ENCODE measurements at places on chromosomes 2 and 18. TPM values are rescaled to one million over a fixed set of nuclear protein-coding genes. Genes with fewer than 3 reads are reported as not detected.

IMMT gene
- total RNA-seq = 125 TPM

DNA sequence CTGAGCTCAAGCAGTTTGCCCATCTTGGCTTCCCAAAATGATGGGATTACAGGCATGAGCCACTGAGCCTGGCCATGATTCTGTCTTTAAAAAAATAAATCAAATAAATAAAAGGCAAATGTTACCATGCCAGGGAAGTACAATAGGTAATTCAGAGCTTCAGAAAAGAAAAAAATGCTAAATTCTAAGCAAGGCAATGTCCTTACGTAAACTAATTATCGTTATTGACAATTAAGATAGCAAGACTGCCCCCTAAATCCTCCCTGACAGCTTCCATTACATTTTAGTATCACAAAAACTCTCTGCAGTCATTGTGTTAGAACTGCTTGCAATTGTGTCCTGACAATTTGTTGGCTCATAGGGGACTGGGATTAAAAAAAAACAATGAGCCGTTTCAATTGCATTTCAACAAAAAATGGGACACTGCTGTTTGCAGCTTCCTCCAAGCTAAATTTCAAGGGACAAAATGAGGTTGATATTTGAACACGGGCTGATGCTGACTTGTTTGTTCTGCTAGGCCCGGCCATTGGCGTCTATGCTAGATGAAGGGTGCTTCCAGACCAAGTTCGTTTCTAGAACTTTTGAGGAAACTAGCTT lies 88.9 kb downstream of the MOGAT1 start:
- H3K36me3 ChIP-seq = no peaks in the 10 kb centered on the region
- no peak for DNase-seq
- H3K27ac ChIP-seq = no peak overlapping the region
- no peaks in the 10 kb centered on the region for H3K4me1 ChIP-seq

DNA sequence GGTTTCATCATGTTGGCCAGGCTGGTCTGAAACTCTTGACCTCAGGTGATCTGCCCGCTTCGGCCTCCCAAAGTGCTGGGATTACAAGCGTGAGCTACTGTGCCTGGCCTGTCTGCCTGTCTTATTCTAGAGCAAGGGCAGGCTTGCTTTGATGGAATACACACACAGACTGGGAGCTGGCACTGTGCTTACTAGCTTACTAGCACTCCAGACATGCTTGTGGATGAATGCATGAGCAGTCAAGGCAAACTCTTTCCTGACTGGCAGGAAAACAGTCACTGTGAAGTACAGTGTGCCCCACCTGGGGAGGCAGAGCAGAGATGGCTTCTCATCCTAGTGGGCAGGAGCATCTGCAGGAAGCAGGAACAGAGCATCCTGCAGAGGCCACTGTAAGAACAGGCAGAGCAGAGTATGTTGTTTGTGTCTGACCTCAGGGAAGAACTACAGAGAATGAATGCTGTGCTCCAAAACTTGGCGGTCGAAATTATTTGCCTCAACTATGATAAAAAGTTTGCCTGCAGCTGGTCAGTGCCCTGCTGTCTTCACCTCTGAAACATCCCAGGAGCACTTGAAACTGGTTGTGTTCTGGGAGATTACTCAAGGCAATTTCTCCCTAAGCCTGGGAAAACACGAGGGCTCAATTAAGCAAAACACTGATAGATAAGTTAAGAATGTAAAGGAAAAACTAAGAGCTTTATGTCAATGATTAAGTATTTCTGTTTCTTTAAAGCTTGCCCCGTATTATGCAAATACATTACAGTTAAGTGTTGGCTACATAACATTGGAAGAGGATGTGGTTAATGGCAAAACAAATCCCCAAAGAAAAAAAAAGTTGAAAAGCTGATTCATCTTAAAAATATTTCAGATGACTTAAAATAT lies 102.4 kb downstream of the VAPA start:
- H3K4me1 ChIP-seq = no peaks in the 10 kb centered on the region
- H3K4me3 ChIP-seq = no peak overlapping the region
- DNase-seq = no peak

GRCh38 chr2:129462349-129462748 lies 517.1 kb upstream of the RAB6C start:
- no peak for DNase-seq
- no peaks in the 10 kb centered on the region for H3K36me3 ChIP-seq
- H3K27ac ChIP-seq = no peak overlapping the region

- H3K4me3 ChIP-seq = peak overlapping the region; percentile 94
- peaks cover 41% of the 10 kb centered on the region for H3K4me1 ChIP-seq
- H3K27ac ChIP-seq = peak overlapping the region; percentile 81
- DNase-seq = no peak
These were observed 2.9 kb upstream of the RRM2 start for GRCh38 chr2:10119601-10120157.

DNA sequence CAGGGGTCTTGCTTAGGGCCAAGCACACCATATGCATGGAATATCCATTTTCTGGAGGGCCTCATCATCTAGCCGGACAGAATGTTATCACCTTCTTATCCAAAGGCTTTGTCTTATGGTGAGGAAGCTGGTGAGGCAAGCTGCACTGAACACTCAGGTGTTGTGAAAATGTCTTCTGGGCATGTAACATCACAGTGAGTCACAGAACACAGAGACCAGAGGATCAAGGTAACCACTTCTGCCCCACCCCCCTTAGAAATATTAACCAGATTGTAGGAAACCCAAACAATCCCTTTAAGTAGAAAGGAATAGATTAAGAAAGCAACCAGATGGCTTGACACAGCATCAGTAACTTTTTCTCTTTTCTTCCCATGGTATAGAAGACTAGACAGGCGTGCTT lies 51.1 kb downstream of the MYO5B start:
- H3K4me3 ChIP-seq = no peak overlapping the region
- H3K36me3 ChIP-seq = no peaks in the 10 kb centered on the region
- H3K4me1 ChIP-seq = no peaks in the 10 kb centered on the region

- no peak for DNase-seq
- no peak overlapping the region for H3K27ac ChIP-seq
- no peaks in the 10 kb centered on the region for H3K27me3 ChIP-seq
- H3K36me3 ChIP-seq = no peaks in the 10 kb centered on the region
- H3K4me1 ChIP-seq = no peaks in the 10 kb centered on the region
These were observed 11.3 kb downstream of the GPR17 start for GRCh38 chr2:127657232-127657595.
